ENCODE measurements at places on chromosomes 1 and 21.
A peak's percentile ranks its signal among the peaks of the same experiment; 100 is the strongest.

DNA sequence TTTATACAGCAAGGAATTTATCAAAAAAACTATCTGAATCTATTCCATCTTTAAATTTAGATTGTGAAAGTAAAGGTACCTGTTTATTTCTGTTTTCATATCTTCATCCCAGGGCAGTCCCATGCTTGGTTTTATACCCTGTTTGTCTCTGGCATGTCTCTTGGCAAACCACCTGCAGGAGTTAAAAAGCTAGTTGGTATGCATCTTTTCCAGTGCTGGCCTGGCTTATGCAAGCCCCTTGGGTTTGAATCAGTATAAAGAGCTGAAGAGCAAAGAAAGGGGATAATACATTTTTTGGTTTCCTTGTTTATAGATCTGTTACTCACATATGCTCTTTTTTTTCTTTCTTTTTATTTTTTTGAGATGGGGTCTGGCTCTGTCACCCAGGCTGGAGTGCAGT is 37.8 kb downstream of the LRRC8C start:
- DNase-seq: no peak

DNA sequence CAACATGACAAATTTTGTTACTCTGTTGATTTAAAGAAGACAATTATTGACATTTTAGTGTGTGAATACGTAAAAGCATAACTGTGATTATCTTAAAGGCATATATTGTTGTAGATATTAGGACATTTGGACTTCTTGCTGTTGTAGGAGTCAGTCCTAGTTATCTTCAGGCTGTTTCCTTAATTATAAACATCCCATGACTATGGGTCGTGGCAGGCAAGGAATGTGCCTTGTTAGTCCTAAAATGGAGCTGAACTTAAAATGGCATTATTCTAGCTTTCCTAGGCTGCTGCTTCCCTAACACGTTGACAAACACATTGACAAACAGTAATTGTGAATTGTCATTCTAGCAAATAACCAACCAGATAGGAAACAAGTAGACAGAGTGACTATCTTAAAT is 4.4 kb upstream of the MPZL1 start:
- no peak for DNase-seq

DNA sequence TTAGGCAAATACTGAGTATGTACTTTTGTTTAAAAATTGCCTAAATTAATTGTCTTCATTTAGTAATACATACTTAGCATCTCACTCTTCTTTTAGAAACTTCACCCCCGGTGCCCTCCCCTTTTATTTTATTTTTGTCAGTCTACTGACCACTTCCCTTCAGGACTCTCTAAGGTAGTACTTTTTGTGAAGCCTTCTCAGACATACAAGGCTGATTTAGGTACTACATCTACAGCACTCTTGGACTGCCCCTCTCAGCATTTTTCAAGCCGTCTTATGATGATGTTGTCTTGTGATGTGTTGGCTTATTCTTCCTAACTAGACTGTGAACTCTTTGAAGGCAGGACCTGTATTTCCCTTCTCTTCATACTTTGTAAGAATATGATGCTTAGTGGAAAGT is 24.7 kb downstream of the RPS6KC1 start:
- DNase-seq: no peak

- no peak for DNase-seq
Observed at GRCh38 chr1:185281245-185281644, 35.8 kb downstream of the IVNS1ABP start.

- peak; percentile 54 for DNase-seq
Observed at GRCh38 chr1:159959451-159959850, 5.4 kb upstream of the SLAMF9 start.

DNA sequence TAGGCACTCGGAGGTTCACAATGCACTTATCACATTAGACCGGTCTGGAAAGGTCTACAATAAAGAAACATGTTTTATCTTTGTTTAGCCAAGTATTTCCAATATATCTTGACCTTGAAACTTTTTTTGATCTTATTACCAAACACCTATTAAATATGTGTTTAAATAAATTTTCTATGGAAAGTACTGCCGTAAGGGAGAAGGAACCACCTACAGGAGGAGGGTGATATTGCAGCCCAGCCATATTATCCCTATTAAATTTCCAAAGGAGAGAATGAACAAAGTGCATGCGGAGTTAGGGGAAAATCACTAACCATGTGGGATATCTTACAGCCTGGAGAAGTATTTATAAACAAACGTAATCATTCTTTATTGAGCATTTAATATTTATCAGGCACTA is 14.5 kb downstream of the BRINP2 start:
- DNase-seq: peak; percentile 41

GRCh38 chr1:24790490-24790889 is 45.2 kb downstream of the CLIC4 start:
- DNase-seq: no peak

- no peak for DNase-seq
Observed at GRCh38 chr1:18922848-18923755, 20.7 kb upstream of the ALDH4A1 start.

GRCh38 chr21:26453267-26453666 is 119.8 kb downstream of the CYYR1 start:
- no peak for DNase-seq

GRCh38 chr1:204672482-204673121 is 12.9 kb downstream of the LRRN2 start:
- no peak for DNase-seq

DNA sequence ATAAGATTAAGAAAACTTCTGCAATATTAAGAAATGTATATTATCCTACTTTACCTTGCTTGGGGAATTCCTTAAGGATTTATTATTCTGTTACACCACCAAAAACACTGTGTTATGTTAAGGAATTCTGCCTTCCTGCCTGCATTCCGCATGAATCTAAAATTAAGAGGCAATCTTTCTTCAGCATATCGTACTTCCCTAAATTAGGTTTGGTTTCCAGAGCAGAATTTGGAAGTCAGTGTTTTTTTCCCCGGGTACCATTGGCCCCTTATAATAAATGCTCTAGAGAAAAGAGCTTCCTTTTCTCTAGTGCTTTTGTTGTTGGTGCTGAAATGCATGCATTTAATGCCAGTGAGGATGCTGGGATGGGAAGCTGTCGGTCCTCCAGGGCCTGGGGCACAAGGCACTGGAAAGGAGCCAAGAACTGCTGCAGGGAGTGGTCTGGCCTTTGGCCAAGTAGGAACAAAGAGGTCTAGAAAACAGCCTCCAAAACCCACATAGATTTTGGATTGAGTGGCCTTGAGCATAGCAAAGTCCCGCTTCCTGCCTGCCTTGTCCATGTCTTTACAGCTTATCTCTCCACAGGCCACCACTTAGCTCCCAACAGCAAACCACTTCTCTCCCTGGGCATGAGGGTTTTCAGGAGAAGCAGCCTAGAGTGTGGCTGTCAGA is 69.9 kb downstream of the RRAGC start:
- DNase-seq: peak; percentile 4

- no peak for DNase-seq
Observed at GRCh38 chr21:43190544-43190943, 21.7 kb downstream of the CRYAA start.

DNA sequence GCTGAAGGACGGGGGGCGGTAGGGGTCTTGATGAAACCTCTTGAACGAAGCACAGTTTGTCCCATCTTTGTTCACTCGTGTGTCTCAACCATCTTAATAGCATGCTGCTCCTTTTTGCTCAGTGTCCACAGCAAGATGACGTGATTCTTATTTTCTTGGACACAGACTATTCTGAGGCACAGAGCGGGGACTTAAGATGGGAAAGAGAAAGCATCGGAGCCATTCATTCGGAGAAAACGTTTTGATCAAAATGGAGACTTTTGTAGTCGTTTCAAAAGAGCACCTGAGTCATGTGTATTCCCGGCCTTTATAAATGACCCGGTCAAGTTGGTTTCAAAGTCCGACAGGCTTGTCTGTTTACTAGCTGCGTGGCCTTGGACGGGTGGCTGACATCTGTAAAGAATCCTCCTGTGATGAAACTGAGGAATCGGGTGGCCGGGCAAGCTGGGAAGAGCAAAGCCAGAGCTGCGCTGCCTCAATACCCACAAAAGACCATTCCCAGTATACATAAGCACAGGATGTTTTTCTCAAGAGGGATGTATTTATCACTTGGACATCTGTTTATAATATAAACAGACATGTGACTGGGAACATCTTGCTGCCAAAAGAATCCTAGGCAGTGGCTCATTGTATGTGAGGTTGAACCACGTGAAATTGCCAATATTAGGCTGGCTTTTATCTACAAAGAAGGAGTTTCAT is 18.5 kb downstream of the ETS2 start:
- no peak for DNase-seq

DNA sequence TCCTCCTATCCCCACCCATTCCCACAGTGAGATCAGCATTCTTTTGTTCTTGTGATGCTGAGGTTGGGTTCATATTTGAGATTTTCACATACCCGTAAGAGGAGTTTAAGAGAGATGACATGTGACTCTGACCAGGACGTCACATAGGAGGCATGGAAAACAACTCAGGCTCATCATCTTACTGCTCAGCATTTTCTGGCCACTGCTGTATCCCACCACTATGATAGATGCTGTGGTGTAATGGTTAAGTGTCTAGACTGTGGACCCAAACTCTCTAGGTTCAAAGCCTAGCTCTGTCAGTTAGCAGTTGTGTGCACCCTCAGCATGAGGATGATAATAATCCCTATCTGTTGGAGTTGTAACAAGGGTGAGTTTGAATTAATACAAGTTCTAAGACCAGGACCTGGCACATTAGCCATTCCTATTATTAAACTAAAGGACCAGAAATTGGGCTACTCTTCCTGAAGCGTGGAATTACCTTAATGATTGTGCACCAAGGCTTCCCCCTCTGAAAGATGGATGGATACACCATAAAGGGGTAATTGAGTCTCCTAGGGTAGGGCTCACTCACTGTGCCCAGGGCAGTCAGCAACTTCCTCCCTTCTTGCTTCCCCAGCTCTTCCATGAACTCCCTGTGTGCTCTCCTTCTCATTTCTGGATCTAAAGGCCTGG is 40.9 kb downstream of the LGR6 start:
- DNase-seq: peak; percentile 16

- peak; percentile 80 for DNase-seq
Observed at GRCh38 chr1:51569284-51570062, 47.4 kb upstream of the OSBPL9 start.

- no peak for DNase-seq
Observed at GRCh38 chr21:17397703-17398102, 115.1 kb upstream of the CXADR start.

DNA sequence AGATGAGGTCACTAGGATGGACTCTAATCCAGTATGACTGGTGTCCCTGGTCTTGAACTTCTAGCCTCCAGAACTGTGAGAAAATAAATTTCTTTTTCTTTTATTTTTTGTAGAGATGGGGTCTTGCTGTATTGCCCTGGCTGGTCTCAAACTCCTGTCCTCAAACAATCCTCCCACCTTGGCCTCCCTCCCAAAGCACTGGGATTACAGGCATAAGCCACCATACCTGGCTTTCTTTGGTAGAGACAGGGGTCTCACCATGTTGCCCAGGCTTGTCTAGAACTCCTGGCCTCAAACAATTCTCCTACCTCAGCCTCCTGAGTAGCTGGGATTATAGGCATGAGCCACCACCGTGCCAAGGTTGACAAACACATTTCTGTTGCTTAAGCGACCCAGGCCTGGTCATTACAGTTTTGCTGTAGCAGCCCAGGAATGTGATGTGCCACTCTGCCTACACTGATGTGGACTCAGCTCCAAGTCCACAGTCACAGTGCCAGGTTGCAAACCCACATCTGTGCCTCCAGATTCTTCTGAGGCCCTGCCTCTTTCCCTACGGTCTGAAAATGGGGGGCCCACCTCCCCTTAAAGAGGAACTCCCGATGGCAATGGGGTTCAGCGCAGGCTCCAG is 15.9 kb downstream of the PYCR2 start:
- no peak for DNase-seq

GRCh38 chr1:169491845-169492281 is 6.1 kb upstream of the SLC19A2 start:
- DNase-seq: no peak

- no peak for DNase-seq
Observed at GRCh38 chr1:96533820-96534219, 187.8 kb upstream of the PTBP2 start.

- no peak for DNase-seq
Observed at GRCh38 chr1:3084154-3084553, 15.2 kb downstream of the PRDM16 start.

DNA sequence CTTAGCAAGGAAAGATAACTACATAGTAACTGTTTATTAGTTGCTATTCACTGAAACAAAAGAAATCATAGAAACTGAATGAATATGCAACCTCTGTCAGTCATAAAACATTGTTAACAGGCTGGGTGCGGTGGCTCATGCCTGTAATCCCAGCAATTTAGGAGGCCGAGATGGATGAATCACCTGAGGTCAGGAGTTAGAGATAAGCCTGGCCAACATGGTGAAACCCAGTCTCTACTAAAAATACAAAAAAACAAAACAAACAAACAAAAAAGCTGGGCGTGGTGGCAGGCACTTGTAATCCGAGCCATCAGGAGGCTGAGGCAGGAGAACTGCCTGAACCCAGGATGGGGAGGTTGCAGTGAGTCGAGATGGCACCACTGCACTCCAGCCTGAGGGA is 44.1 kb downstream of the CRB1 start:
- DNase-seq: no peak

DNA sequence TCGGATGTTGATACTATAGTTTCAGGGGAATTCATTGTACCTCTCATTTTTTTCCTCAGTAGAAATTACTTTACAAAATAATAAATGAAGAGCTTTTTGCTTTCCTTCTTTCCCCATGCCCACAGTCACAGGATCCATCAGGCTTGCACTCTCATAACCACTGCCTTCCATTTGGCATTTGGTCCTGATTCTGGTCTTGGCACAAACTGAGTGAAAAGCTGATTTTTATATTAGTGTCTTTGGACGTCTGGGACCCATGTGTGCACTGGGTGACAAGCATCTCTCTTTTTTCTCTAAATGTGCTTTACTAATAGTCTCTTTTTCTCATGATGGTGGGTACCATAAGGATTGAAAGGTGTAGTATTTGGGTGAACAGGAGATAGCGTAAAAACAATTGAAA is 2.8 kb downstream of the ELAVL4 start:
- DNase-seq: no peak

- no peak for DNase-seq
Observed at GRCh38 chr1:76038287-76039004, 36.1 kb upstream of the ST6GALNAC3 start.

DNA sequence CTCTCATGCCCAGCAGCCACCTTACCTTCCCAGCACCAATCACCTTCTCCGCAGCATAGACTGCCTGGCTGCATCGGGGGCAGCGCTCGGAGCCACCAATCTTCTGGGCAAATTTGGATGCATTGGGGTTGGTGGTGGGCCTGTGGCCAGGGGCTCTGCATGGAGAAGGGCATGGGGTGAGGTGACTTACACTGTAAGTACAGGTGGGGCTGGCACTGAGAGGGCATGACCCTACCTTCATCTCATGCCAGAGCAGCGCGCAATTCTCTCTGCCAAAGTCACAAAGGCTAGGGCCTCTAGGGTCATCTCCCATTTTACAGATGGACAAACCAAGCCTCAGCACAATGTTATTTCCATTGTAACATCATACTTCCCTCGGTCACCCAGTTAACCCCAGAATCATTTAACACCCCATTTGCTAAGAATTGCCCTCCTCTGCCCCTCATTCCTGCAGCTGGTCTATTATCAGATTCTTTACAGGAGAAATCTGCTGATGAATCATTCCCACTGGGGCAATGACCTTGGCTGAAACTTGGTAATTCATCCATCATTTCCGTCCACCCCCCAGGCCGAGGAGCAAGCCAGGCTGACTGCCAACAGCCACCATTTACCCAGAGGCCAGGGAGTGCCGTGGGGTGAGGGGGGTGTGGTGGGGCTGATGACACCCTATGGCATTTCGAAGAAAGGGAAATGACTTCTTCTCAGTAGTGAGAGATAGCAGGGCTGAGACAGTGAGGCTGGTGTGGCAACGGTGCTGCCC is 17.9 kb downstream of the CSRP1 start:
- DNase-seq: peak; percentile 94

- no peak for DNase-seq
Observed at GRCh38 chr1:201183753-201184152, 6.9 kb upstream of the IGFN1 start.

GRCh38 chr21:32507342-32507919 is 77.9 kb downstream of the TCP10L start:
- no peak for DNase-seq

All from cardiac fibroblast (primary cell).